ENCODE measurements at places on chromosomes 11 and 22.
A peak's percentile ranks its signal among the peaks of the same experiment; 100 is the strongest.

- DNase-seq = no peak
Measured at GRCh38 chr22:35524966-35525686, 15.5 kb upstream of the RASD2 start.

GRCh38 chr11:6297831-6298230, 22.5 kb downstream of the CAVIN3 start:
- DNase-seq = peak; percentile 32

DNA sequence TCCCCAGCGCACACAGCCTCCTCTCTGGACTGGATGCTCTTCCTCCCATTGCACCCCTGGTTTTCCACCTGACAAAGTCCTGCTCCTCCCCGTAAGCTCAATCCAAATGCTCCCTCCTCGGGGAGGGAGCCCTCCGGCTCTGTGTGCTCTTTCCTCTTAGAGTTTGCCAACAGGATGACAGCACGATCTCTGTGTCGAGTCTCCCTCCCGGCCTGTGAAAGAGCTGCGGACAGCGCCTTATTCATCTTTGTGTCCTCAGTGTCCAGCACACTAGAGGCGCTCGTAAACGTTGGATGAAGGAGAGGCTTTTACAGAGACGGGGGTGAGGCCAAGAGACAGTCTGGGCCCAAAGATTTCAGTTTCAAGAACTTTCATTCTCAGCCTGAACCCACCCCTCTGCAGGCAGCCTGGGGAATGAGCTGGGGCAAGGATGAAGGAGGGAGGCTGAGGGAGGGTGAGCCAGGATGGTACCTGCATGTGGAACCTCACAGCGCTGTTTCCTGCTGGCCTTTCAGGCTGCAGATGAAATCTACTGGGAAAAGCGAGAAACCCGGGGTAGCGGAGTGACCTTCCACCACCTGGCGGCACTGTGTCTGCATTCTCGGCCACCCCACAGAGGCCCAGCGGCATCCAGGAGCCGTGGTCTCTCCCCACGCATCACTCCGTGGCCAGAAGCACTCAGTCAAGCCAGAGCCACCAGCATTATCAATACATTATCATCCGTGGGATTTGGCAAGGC, 8.5 kb upstream of the TMPRSS4 start:
- no peak for DNase-seq

DNA sequence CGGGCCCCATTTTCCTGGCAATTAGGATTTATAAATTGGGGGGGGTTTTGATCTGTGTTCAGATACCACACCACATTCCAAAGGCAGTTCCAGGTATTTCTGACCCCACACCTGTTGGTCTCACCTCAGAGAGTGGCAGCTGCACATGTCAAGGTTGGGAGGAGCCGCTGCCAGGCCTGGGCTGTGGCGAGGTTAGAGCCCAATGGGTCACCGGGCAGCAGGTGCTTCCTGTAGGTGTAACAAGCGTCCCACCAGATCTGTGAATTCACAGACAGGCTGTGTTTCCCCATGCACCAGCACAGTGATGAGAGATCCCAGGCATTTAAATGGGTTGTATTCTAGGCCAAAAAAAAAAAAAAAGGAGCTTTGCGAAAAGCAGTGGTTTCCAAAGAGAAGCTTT, 58.6 kb downstream of the CABIN1 start:
- DNase-seq = no peak

DNA sequence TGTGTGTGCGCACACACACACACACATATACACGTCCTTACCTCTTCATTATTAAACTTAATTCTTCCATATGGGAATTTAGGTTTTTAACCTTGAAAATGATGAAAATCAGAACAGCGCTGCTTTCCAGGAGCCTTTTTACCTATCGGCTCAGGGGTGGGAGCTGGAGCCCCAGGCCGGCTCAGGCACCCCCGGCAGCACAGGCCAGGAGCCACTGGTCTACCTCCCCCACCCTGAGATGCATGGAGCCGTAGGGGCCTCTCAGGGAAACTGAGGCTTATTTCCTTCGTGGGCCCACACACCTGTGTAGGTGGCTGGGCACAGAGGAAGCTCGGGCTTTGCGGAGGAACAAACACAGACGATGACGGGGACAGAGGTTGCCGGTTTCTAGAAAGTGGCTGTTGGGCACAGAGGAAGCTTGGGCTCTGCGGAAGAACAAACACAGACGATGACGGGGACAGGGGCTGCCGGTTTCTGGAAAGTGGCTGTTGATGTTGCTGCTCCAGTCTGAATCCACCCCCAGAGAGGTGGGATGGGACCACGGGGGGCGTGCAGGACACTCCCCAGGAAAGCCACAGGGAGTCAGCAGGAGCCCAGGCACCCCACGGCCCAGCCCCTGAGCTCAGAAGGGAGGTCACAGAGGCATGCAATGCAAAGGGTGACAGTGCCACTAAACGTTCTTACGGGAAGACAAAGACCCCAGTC, 149.4 kb downstream of the BRD1 start:
- no peak for DNase-seq

DNA sequence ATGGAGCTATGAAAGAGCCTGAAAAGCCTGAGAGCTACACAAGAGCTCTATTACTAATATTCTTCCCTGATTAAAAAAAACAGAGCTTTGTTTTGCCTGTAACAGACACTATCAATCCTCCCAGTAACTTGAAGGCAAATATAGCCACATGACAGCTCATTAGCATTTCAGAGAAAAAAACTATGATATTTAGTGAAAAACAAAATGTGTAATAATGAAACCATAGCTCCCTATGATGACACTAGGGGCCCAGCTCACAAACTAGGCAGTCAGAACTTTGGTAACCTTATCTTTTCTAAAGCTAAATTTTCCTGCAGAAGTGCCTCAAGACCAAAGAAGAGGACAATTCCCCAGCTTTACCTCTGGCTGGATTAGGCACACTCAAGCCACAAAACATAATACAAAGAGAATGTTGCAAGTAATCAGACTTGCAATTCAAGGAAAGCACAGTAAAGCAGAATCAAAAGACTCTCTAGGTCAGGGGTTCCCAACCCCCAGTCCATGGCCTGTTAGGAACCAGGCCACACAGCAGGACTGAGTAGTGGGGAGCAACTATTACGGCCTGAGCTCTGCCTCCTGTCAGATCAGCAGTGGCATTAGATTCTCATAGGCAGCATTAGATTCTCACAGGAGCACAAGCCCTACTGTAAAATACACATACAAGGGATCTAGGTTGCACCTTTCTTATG, 53.3 kb downstream of the MRTFA start:
- DNase-seq = no peak

GRCh38 chr11:794766-795633, 3.1 kb downstream of the SLC25A22 start:
- DNase-seq = no peak

DNA sequence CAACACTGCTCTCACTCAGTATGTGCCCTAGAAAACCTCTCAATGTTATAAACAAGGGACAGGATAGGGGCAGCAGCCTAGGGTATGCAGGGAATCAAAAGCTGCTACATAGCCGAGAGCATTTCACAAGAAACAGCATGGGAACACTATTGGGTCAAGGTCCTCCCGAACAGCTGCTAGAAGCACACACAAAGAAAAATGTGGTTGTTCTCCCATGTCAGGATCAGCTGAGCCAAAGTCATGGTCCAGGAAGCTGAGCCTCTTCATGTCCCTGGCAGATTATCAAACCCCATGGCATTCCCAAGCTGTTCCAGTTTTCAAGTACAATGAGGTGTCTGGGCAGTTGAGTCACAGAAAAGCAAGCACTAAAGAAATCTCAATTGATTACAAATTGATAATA, 21.0 kb upstream of the GDPD4 start:
- peak; percentile 93 for DNase-seq

GRCh38 chr11:46981436-46981835, 44.9 kb downstream of the CSTPP1 start:
- DNase-seq = no peak

DNA sequence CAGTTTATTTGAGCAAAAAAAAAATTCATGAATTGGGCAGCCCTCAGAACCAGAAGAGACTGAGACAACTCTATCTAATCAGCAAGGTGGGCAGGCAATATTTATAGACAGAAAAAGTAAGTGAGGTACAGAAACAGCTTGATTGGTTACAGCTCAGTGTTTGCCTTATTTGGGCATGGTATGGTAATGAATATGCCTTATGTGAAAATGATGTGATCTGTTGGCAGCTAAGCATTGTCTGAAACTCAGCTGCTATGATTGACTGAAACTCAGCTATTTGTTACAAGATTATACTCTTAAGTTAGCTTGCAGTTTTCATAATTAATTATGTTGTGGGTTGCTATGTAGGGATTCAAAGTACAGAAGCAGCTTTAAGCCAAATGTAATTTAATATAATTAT, 127.6 kb downstream of the CNTN5 start:
- no peak for DNase-seq

GRCh38 chr22:27912101-27912500, 7.0 kb downstream of the PITPNB start:
- DNase-seq = no peak

DNA sequence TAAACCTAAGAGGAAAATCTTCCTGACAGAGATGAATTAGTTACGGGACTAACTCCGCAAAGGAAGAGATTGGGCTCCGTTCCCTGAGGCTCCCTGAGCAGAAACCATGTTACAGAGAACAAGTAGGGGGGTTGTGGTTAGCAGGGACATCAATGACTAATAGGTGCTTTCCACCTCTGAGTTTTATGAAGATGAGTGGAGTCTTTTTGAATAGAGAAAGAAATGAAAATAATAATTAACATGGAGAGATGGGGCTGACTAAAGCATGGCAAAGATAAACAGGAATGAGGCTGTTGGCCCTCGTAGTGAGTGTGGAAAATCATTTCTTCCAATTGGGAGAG, 47.5 kb upstream of the PICALM start:
- DNase-seq = peak; percentile 99

DNA sequence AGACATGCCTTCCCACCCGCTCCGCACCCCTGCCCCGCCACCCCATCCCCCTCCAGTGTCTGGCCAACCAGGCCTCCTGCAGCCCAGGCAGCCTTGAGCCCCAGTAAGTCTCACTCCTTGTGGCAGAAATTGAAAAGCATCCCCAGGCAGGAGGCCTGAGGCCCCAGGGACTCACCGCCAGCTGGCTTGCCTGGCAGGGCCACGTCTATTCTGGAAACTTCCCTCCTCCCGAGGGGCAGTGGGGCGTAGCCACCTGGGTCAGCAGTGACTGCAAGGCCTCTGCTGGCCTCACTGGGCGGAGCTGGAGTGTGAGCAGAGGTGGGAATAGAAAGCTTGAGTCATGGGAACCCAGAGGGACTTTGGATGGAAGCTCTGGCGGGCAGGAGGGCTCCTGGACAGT, 26.3 kb downstream of the ANO1 start:
- no peak for DNase-seq

- DNase-seq = no peak
Measured at GRCh38 chr11:86790867-86791849, 9.2 kb upstream of the PRSS23 start.

DNA sequence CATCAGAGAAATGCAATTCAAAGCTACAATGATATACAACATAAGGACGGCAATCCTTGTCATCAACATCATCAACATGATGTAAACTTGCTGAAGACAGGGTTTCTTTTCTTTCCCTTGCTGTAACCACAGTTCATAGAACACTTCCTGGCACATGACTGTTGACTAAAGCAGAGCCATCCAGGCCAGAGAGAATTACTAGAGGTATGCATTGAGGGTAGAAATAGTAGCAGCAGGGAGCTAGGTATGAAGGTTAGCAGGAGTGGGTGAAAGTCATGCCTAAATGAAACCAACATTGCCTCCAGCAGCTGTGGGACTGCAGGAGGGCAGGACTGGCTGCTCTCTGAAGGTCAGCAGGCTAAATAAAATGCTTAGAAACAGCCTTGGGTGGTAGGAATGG, 103.7 kb downstream of the LRRC32 start:
- no peak for DNase-seq

- DNase-seq = peak; percentile 98
Measured at GRCh38 chr11:34274712-34275398, 83.0 kb downstream of the ABTB2 start.

GRCh38 chr11:130431331-130431773, 2.9 kb upstream of the ADAMTS8 start:
- peak; percentile 51 for DNase-seq

DNA sequence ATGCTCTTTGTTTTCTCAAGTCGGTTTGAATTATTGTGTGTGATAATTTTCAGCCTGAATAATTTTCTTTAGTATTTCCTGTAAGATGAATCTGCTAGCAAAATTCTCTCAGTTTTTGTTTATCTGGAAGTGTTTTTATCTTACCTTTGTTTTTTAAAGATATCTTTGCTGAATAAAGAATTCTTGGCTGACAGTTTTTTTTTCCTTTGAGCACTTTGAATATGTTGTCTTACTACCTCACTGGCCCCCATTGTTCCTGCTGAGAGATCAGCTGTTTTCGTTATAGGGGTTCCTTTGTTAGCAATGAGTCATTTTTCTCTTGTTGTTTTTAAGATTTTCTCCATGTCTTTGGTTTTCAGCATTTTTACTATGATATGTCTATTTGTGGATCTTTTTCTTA, 63.0 kb downstream of the HORMAD2 start:
- DNase-seq = no peak

DNA sequence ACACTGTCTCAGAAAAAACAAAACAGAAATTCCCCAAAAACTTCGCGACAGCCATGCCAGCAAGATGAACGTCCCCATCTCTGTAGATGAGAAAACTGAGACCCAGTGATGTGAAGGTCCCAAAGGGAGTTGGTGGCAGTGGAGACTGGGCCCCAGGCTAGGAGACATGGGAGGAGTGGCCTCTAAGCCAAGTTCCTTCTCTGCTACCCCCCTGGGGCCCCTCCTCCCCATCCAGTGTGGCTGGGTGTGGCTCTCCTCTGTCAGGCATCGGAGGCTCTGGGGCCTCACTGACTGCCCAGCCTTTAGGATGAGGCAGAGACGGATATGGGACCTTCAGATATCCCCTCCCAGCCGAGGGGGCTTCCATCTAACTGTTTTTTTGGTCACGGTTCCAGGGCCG, 9.8 kb downstream of the RELT start:
- no peak for DNase-seq

- no peak for DNase-seq
Measured at GRCh38 chr22:44628835-44629234, 73.2 kb upstream of the PRR5 start.

GRCh38 chr11:78292109-78292803, 103.5 kb downstream of the USP35 start:
- DNase-seq = no peak

DNA sequence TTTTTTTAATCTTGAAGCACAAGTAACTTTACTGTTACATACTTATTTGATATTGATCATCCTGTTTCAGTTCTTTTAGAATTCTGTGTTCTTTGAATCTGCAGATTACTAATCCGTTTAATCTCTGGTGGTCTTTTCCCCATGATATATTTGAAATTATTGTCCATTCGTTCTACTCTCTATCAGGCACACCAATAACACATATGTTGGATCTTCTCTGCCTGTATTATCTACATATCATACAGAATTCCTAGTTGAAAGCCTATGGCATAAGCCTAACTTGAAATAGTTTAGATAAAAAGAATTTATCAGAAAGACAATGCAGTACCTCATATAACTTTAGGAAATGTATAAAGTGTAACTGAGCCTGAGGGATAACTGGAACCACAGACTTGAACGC, 32.6 kb downstream of the STK33 start:
- no peak for DNase-seq
